ENCODE measurements at places on chromosomes 12 and 14.

GRCh38 chr12:27602516-27602915 is 78.5 kb downstream of the PPFIBP1 start:
- DNase-seq = no peak

DNA sequence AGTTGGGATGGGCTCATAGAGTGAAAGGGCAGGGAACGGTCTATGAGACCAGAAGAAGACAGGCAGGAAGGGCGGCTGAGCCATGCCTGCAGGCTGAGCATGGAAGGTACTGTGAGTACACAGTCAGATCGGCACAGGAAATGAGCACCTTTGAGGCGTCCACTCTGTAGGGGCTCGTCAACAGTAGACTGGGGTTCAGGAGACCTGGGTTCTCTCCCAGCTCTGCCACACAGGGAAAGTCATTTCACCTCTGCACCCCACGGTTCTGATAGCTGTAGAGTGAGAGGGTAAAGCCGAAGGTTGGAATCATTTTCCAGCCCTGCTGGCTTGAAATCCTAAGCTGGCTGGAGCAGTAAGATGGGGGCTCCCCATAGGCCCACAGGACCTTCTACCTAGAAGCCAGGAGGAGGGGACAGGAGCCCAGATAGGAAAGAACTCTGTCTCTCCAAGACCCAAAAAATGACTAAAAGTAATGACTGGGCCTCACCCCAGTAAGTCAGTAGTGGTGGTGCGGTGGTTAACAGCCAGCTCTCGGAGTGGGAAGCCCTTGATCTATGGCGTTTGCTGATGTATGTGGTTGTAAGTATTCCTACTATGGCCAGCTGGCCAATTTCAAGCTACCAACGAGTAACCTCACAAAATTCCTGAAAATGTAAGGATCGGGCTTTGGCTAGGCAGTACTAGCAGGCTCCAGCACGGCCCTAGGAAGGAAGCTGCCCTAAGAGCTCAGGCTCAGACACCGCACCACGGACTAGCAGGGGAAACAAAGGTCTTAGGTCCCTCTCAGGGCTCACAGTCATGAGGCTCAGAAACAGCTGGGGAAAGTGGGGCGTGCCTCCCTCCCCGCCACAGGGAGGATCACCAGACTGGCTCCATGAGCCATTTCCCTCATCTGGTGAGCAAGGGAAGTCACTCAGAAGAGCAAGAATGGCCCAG is 10.3 kb upstream of the CD27 start:
- no peak for DNase-seq

GRCh38 chr12:130633771-130634170 is 82.3 kb downstream of the RIMBP2 start:
- no peak for DNase-seq

GRCh38 chr12:53123578-53124351 is 20.5 kb downstream of the SOAT2 start:
- no peak for DNase-seq

GRCh38 chr12:63206494-63206893 is 55.5 kb upstream of the AVPR1A start:
- DNase-seq = no peak

GRCh38 chr12:125069616-125070015 is 4.4 kb downstream of the AACS start:
- no peak for DNase-seq

DNA sequence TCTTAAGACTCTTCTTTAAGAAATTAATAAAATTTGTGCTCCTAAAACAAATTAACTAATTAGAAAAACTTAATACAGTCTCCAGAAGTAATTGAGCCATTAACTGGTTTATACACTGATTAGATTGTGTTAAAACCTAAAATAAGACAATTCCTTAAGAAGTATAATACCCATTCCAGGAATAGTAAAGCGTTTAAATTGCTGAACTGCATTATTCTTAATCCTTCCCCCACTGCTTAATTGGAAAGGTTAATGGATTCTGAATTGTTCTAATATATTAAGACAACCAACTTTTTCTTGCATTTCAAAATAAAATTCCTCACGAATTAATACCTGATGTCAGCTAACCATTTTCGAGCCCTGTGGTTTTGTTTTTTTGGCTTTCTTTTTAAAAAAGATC is 128.4 kb downstream of the KICS2 start:
- no peak for DNase-seq

DNA sequence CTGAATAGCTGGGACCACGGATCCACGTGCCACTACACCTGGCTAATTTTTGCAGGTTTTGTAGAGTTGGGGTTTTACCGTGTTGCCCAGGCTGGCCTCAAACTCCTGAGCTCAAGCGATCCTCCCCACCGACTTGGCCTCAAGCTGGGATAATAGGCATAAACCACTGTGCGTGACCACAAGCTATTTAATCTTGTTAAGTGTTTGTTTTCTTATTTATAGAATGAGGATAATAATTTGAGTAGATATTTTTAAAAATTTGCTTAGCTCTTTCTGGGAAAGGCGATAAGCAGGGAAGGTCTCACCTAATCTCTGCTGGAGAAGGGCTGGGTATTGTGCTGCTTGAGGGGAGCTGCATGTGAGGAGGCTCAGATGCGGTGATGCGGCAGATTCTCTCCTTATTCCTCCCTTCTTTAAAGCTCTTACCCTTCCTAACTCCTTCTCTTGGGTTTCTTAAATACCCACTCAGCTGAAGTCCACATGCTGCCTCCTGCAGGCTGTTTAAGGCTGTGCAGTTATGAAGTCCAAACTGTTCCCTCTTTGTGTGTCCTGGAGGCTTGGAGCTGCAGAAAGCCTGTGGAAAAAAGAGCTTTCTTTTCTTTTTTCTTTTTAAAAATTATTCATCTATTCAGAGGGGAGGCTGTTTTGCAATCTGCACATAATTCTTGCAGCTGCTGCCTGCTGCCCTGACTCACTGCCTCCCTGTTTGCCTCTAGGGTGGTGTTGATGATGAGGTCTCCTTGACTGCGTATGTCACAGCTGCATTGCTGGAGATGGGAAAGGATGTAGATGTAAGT is 37.9 kb downstream of the A2ML1 start:
- no peak for DNase-seq

- DNase-seq = no peak
Measured at GRCh38 chr12:98406378-98406777, 109.0 kb upstream of the TMPO start.

DNA sequence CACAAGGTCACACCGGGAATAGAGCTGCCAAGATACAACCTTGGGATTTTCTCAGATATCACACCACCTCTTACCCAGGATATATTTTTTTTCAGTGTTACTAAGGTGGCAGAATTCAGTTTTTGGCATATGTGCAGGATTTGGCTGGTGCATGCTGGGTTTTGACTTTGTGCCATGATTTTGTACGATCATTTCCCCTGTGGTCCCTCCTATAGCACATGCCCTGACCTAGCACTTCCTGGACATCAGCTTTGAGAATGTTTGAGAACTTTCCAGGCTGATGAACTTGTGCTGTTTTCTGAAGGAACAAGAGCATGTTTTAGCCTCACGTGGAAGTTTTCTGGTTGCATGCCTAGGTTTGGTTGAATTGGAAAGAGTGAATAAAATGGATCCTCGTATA is 11.0 kb upstream of the TBPL2 start:
- DNase-seq = no peak

DNA sequence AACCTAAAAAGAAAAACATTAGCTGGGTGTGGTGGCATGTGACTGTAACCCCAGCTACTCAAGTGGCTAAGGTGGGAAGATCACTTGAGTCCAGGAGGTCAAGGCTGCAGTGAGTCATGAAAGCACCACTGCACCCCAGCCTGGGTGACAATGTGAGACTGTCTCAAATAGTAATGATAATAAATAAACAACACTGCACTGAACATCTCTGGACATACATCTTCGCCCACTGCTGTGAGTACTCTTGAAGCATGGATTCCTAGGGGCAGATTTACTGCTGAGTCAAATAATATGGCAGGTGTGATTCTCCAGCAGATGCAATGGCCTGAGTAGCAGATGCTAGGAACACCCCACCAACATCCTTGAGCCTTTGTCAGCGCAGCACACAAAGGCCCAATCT is 23.6 kb downstream of the ABCB9 start:
- peak; percentile 5 for DNase-seq

Data from 8988T (cell line).